ENCODE measurements at places on chromosomes 12 and 14. TPM values are rescaled to one million over a fixed set of nuclear protein-coding genes. Genes with fewer than 3 reads are reported as not detected.

GALNT9 gene
- total RNA-seq: not detected

NPAS3 gene
- 1.9 TPM for total RNA-seq

POU6F1 gene
- 12.8 TPM for total RNA-seq

ACTN1 gene
- total RNA-seq: 1,083 TPM

NTF3 gene
- total RNA-seq: 0.69 TPM

DBX2 gene
- not detected for total RNA-seq

NYNRIN gene
- 13.8 TPM for total RNA-seq

SLC5A8 gene
- total RNA-seq: not detected

IL31 gene
- not detected for total RNA-seq

TEX22 gene
- total RNA-seq: not detected

DNA sequence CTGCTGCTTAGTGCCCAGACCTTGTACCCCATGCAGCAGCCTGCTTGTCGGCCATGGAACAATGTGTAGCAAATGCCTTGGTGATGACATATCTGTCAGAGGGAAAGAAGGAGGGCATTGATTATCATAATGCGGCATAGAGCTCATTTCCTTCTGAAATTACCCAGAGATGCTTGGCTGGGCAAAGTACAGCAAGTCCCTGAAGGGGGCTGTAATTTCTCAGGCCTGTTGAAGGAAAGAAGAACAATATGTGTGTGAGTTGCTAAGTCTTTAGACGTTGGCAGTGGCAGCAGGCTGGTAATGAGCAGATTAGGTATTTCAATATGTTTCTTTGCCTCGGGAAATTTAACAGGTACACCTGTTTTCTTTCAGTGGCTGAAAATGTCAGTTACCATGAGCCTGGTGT lies 128.6 kb downstream of the CRADD start:
- H3K4me1 ChIP-seq: peaks cover 62% of the 10 kb centered on the region
- H3K4me3 ChIP-seq: no peak overlapping the region
- no peaks in the 10 kb centered on the region for H3K27me3 ChIP-seq
- H3K36me3 ChIP-seq: no peaks in the 10 kb centered on the region
- ATAC-seq: no peak
- H3K27ac ChIP-seq: peak overlapping the region; percentile 90

DNA sequence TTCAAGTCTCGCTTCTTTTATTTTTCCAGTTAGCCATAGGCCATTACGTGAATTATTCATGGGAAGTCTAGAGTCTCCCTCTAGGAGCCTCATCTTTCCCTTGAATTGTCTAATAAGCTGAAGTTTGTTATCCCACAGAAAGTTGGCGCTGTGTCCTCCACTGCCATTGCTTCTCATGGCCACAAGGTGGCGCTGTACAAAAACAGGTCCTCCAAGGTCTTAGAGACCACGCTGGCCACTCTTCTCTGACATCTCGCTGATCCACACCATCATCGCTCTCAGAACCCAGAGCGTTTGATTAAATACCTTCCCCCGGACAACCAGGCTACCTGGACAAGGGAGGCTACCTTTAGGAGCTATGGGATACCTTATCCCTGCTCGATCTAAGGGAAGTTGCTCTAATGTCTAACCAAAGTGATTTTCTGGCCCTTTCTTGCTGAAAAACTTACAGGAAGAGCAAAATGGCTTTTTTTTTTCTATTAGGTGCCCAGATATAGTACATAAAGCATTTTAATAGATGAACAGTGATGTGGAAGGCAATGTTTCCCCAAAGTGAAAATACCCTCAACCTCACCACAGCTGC lies 110.0 kb downstream of the CCDC60 start:
- no peak for ATAC-seq
- H3K4me3 ChIP-seq: no peak overlapping the region
- no peaks in the 10 kb centered on the region for H3K36me3 ChIP-seq

- H3K4me1 ChIP-seq: no peaks in the 10 kb centered on the region
- no peak overlapping the region for H3K27ac ChIP-seq
- ATAC-seq: no peak
- no peaks in the 10 kb centered on the region for H3K36me3 ChIP-seq
- no peak overlapping the region for H3K4me3 ChIP-seq
Observed at GRCh38 chr12:4960030-4960429, 50.3 kb downstream of the KCNA1 start.

DNA sequence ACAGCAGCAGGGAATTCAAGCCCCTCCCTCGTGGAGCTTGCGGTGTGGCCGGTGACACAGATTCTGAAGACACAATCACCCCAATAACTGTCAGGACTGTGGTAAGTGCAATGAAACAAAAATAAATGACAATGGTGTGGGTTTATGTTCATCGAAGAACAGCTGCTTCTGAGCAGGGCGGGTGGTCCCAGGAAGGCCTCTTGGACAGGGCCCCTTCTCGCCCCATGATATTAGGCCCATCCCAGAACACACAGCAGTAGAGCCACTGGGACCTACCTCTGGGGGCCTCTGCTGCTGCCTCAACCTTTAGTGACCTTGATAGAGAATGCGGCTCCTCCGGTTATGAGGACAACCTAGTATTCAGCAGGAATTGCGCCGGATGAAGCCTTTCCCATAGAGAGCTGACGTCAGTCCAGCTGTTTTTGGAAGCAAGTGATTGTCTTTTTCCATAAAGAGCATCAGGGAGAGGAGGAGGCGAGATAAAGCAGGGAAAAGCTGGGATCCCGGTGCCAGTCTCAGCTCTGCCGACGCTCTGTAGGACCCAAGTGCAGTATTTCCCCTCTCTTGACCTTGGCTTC lies 84.1 kb upstream of the BCL11B start:
- H3K4me3 ChIP-seq: no peak overlapping the region
- H3K4me1 ChIP-seq: no peaks in the 10 kb centered on the region
- H3K27me3 ChIP-seq: peaks cover 9% of the 10 kb centered on the region
- no peak for ATAC-seq
- H3K27ac ChIP-seq: no peak overlapping the region

DNA sequence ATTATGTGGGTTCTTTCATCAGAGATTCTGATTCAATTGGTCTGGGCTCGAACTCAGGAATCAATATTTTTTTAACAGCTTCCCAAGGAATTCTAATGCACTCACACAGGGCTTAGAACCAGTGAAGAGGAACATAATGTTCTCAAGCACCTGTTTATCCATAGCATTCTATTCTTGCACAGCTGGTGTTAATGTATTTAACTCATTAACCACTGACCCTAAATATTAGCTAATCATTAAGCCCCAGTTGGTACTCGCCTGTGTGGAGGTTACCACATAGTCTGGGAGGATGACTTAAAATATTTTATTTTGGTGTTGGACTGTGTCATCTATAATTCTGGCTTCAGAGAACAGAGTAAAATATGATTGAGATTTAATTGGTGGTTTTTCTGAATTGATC lies 45.3 kb downstream of the LRP6 start:
- H3K36me3 ChIP-seq: no peaks in the 10 kb centered on the region
- H3K4me3 ChIP-seq: no peak overlapping the region
- peaks cover 4% of the 10 kb centered on the region for H3K4me1 ChIP-seq
- no peak for ATAC-seq
- no peak overlapping the region for H3K27ac ChIP-seq
- no peaks in the 10 kb centered on the region for H3K27me3 ChIP-seq

DNA sequence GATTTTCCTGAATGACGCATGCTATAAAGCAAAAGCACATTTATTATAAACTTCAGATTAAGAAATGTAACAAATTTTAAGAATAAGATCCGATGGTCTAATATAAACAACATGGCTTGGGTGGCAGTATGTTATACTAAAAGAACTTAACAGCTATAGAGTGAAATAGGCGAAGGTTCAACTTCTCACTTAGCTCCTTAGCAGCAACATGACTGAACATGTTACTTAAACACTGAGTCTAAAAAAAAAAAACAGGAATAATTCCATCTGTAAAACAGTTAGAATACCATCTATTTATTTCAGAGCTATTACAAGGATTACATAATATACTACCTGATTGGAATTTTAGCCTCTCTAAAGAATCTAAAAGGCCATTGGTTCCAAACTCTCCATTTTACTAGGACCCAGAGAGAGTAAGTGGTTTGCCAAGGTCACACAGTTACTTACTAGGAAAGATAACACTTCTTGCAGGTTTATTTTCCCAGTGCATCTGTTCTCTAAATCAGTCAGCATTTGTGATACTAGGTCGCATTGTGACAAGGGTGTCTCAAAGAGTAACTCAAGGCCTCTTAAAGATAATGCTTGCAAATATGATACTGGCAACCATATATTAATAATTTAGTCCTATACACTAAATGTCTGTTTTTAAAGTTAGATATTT lies 14.8 kb downstream of the OSBPL8 start:
- no peak overlapping the region for H3K27ac ChIP-seq
- no peaks in the 10 kb centered on the region for H3K36me3 ChIP-seq
- no peak for ATAC-seq
- no peak overlapping the region for H3K4me3 ChIP-seq
- H3K27me3 ChIP-seq: no peaks in the 10 kb centered on the region

DNA sequence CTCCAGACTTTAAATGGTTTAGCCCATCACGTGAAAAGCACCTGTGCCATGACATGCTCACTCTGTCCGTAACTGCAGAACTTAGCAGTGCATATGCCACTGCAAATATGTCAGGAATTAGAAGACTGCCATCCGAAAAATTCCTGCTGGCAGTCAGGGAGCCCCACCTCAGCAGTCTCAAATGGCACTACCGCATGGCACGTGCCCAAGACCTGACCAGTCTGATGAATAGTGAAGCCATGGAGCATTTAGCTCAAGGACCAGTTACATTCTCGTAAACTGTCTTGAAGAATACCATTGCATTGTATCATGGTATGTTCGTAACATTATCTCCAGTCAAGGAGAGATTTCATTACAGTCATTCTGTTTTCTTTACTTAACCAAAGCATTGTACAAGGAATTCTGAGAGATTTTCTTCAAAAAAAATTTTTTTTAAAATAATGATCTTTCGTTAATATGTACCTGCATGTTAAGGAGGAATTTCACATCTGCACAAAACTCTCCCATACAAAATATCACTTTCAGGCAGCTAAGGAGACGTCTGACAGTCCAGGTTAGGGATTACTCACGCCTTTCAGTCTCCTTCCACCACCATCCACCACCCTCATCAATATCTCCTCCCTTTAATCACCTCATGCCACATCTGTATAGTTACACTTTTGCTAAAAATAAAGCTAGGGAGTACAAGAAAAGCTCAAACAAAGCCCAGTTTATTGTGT lies 138.5 kb downstream of the ANO2 start:
- ATAC-seq: no peak
- H3K27me3 ChIP-seq: peaks cover 35% of the 10 kb centered on the region
- no peak overlapping the region for H3K4me3 ChIP-seq
- no peak overlapping the region for H3K27ac ChIP-seq
- no peaks in the 10 kb centered on the region for H3K36me3 ChIP-seq

DNA sequence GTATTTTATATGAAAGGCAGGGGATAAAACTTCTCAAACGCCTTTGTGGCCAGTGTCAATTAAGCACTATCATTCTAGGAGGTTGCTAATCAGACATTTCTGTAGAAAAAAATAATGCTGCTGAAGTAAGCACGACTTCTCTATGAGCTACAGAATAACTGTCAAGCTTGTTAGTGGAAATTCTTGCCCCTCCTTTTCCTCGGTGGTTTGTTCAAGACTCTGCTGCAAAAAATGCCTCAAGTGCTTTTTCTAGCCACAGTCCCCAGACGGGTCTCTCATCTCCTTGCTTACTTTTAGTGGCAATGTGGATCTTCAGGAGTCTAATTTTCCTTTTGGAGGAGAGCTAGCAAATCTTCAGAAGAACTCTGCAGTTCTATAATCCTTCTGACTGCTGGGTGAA lies 452.0 kb downstream of the FUT8 start:
- peaks cover 5% of the 10 kb centered on the region for H3K27me3 ChIP-seq
- no peaks in the 10 kb centered on the region for H3K4me1 ChIP-seq
